Germinal center (tissue), 1 donor: ENCODE measurements at places on chromosomes 2 and 18.
A peak's percentile ranks its signal among the peaks of the same experiment; 100 is the strongest.

DNA sequence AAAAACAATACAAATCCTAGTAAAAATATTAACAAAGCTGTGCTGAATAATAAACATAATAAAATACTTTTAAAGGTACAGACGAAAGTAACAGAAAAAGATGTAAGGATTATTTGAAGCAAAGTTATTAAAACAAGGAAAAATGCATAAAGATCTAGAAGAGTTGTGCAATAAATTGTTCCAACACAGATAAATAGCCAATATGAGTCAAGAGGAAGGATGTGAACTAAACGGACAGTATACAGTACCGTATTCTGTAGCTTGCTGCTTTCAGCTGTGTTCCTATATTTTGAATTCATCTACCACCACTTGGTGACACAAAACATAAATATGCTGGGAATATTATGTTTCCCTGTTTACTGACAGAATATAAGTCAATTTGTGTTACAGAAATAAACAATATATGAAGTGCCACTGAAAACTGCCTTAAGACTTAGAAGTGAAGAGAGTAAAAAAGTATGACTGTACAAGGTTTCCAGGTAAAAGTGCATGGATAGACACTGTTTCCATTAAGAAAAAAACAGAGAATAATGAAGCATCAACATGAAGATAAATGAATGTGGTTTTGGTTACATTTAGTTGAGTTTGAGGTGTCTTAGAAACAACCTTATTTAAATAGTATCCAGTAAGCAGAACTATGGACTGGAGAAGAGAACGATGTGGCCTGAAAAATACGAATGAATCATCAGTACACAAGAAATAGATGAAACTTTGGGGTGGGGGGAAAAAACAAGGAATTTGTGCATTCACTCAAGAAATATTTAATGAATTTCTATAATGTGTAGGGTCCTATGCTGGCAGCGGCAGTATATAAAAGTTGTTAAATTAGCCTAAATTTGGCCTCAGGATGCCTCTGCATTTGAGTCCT, 13.1 kb downstream of the PPP3R1 start:
- no peak for DNase-seq

- no peak for DNase-seq
Measured at GRCh38 chr18:7980136-7980535, 413.0 kb downstream of the PTPRM start.

DNA sequence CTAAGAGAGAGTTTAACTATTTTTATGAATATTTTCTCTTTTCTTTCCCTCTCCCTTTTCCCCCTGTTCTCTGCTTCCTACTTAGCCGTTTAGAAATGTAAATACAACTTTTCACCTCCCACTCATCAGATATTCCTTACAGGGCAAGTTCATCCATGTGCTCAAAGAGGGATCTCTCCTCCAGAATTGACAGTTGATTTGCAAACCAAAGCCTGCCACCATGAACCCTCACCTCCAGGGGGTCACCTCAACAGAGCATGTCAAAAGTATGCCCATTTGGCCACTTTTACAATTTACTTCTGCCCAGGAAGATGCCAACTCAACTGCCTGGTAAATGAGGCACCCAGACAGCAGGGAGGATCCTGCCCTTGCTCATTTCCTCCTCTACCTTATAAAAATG, 149.2 kb upstream of the GYPC start:
- no peak for DNase-seq

GRCh38 chr2:111946294-111947114, 48.1 kb downstream of the MERTK start:
- DNase-seq = no peak

DNA sequence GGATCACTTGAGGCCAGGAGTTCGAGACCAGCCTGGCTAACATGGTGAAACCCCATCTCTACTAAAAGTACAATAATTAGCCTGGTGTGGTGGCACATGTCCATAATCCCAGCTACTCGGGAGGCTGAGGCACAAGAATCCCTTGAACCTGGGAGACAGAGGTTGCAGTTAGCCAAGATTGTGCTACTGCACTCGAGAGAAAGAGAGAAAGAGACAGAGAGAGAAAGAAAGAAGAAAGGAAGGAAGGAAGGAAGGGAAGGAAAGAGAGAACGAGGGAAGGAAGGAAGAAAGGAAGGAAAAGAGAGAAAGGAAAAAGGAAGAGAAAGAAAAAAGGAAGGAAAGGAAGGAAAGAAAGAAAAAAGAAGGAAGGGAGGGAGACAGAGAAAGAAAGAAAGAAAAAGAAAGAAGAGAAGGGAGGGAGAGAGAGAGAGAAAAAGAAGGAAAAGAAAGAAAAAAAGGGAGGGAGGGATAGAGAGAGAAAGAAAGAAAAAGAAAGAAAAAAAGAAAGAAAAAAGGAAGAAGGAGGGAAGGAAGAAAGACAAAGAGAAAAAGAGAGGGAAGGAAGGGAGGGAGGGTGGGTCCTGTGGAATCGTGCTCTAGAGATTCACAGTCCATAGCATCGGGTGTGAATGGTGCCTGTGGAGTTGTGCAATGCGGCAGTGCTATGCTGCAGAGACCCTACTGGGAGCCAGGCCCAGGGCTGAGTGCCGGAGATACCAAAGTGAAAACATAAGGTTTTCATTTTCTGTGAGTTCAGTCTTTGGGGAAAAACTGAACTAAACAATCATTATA, 4.6 kb upstream of the SDC1 start:
- no peak for DNase-seq

- no peak for DNase-seq
Measured at GRCh38 chr2:14978845-14979244, 346.3 kb downstream of the LRATD1 start.

DNA sequence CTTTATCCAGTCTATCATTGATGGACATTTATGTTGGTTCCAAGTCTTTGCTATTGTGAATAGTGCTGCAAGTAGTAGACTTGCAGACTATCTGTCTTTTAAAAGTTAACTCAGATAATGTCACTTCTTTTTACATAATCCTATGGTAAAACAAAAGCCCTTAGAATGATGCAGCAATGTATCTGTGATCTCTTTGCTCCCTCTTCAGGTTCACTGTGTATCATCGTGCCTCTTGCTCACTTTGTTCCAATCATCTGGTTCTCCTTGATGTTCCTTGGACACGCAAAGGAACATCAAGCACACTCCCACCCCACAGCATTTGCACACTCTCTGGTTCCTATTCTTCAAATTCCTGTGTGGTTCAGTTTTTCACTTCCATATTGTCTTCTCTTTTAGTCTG, 472.5 kb upstream of the ZNF804A start:
- no peak for DNase-seq

GRCh38 chr18:68177807-68178702, 536.9 kb downstream of the TMX3 start:
- DNase-seq = no peak

- DNase-seq = no peak
Measured at GRCh38 chr2:241163601-241164118, 13.4 kb downstream of the PPP1R7 start.

GRCh38 chr18:5975111-5976002, 80.0 kb upstream of the TMEM200C start:
- peak; percentile 60 for DNase-seq

DNA sequence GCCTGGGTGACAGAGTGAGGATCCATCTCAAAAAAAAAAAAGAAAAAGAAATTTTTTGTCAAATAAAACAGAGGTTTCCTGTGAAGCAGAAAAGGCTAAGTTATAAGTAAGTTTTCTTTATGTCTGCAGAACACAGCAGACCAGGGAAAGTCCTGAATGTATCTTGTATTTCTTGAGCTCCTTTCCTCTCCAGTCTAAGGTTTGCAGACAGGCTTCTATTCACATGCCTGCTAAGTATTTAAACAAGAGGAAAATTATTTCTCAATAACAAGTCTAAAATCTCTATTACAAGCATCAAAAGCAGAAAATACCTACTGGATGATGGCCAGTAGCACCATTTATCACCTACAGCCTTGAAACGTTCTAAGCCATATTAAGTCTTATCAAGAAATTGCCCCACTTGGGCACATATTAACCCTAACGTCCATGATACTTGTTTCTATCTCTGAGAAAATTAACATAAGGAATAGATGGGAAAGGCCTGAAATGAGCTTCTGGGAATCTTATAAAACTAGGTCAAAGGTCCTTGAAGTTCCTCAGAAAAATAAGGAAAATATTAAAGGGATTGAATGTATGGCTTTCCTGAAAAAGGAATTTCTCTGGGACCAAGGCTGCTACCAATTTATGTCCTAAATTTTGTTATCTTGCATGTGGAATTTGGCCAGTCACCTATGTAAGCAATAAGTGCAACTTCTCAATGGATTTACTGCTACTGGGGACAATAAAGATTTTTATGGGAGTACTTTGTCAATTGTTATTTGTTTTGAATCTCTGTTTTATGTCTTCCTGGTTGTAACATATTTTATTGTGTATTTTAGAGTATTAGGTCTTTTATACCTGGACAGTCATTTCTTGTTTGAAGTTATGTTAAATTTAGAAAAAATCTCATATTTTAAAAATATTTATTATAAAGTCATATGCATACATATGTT, 3.0 kb upstream of the REG1A start:
- no peak for DNase-seq

- DNase-seq = no peak
Measured at GRCh38 chr2:50397992-50398765, 633.8 kb downstream of the NRXN1 start.
